Mesothelial cell of epicardium (in vitro differentiated cells): ENCODE measurements at places on chromosomes 1 and 21.

GRCh38 chr1:45191418-45191783, 15.0 kb downstream of the ZSWIM5 start:
- no peak for DNase-seq

DNA sequence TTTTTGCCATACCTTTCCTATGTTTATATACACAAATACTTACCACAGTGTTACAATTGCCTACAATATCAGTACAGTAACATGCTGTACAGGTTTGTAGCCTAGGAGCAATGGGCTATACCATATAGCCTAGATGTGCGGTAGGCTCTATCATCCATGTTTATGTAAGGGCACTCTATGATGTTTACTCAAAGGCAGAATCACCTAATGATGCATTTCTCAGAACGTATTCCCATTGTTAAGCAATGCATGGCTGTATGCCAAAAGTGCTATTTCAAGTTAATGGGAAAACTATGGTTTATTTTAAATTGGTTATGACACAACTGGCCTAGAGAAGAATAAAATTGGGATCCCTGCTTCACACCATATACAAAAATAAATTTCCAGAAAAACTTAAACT, 36.9 kb upstream of the DISP1 start:
- no peak for DNase-seq

- DNase-seq, result no peak
Measured at GRCh38 chr1:231240531-231240882, 505 bp upstream of the GNPAT start.

- no peak for DNase-seq
Measured at GRCh38 chr1:152189657-152190442, 30.8 kb upstream of the RPTN start.

GRCh38 chr1:37303884-37304574, 170.4 kb upstream of the ZC3H12A start:
- no peak for DNase-seq

DNA sequence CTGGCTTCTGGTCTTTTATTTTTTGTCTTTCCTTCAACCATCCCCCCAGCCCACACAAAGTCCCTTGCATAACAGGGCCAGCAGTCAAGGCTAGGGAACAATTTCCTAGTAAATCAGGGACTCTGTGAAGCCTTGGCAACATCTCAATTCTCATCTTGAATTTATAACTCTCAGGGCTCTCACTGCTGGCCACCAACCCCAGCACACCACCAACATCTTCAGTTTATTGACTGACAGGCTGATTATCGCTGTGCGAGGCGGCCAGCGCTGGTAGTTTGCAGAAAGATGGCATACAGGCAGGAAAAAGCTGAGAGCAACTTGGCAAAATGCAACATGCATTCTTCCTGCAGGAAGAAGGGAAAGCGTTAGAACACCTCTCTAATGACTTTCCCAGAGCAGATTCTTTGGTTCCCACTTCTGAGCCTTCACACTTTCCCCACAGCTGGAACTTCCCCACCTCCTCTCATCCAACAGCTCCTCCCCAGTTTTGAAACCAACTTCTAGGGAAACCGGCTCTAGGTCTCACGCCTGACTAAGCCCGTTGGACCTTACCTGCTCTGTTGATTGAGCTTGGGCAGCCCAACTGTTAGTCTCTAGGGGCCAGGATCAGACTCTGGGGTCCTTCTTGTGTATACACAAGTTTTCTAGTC, 26.3 kb upstream of the CSF1 start:
- DNase-seq, result no peak

- DNase-seq, result no peak
Measured at GRCh38 chr1:231807541-231807940, 181.0 kb downstream of the DISC1 start.
